ENCODE measurements at places on chromosomes 3 and 15. TPM values are rescaled to one million over a fixed set of nuclear protein-coding genes. Genes with fewer than 3 reads are reported as not detected.
A peak's percentile ranks its signal among the peaks of the same experiment; 100 is the strongest.

Gene SEMA3B
- polyA plus RNA-seq, result 100 TPM

Gene MEIS2
- 142 TPM for polyA plus RNA-seq

Gene POPDC2
- 6.2 TPM for polyA plus RNA-seq

Gene CCR3
- polyA plus RNA-seq, result not detected

Gene SYNPR
- polyA plus RNA-seq, result not detected

Gene APPL1
- 41.0 TPM for polyA plus RNA-seq

GRCh38 chr3:195692781-195693427, 27.9 kb upstream of the MUC20 start:
- DNase-seq, result no peak

GRCh38 chr3:168620854-168621253, 525.1 kb upstream of the GOLIM4 start:
- DNase-seq, result peak; percentile 5

- DNase-seq, result no peak
Measured at GRCh38 chr3:10770981-10771380, 45.0 kb upstream of the SLC6A11 start.

- DNase-seq, result no peak
Measured at GRCh38 chr3:141413391-141413790, 45.1 kb downstream of the ZBTB38 start.

DNA sequence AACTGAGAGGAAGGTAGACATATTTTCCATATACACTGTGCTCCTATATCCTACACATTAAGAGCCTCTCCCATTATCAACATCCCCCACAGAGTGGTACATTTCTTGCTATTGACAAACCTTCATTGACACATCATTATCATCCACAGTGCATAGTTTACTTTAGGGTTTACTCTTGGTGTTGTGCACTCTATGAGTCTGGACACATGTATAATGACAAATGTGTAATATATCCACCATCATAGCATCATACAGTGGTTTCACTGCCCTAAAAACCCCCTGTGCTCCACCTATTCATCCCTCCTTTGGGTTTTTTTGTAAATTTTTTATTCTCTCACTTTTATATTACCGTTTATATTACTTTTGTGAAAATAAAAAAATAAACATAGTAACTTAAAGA, 22.2 kb upstream of the CLDN18 start:
- no peak for DNase-seq

- DNase-seq, result no peak
Measured at GRCh38 chr3:11803977-11804892, 42.5 kb downstream of the TAMM41 start.

DNA sequence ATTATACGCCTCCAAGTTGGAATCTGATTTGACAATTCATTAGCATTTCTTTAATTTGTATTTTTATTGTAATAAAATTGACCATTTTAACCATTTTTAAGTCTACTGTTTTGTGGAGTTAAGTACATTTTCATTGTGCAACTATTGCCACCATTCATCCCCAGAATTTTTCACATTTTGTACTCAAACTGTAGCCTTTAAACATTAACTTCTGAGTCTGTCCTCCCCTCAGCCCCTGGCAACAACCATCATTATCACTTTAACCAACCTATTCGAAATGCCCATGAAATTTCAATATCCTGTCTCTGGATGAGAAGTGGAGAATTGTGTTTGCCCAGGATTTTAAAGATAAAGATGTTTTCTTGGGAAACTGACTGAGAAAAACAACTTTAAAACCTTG, 27.7 kb downstream of the IL1RAP start:
- DNase-seq, result no peak

DNA sequence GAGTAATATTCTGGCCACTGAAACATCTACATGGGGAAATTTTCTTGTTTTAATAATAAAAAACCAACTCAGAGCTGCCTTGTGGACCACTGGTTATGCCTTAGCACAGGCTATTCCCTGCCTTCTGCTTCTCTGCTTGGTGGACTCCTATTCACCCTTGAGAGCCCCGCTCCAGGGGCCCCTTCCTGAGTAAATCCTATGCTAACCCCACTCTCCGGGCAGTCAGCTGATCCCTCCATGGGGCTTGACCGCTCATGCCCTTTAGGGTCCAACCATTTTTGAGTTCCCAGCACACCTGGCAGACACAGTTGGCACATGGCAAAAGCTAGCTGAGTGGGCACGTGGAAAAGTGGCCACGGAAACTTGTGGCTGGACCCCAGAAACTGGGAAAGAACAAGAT, 38.2 kb downstream of the ATP2B2 start:
- DNase-seq, result no peak

- no peak for DNase-seq
Measured at GRCh38 chr15:85312486-85312885, 67.9 kb upstream of the AKAP13 start.

DNA sequence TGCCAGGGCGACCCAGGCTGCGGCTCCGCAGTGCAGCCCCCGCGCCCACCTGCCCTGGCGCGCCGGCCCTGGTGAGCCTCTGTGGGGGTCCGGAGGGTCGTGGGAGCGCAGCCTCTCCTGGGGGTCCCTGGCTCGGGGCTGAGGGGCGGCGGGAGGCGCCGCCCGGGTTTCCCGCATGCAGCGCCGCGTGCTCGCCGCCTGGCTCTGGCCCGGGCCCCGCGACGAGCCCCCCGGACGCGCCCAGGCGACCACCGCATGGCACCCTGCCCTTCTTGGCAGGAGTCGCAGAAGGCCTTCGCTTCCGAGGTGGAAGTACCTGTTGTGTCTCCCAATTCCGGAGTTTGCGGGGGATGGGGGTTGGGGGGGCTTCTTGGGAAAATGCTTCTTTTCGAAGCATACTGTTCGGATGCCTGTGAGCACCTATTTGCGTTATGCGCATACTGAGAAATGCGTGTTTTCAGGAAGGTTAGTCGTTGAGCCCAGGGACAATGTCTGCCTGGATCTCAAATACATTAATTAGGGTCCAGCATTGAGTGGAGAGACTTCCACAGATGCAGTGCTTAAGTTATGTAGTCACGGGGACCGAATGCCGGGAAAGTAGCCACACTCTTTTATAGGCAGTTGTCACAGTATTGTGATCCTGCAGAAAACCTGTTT, 1.3 kb downstream of the GABRA5 start:
- no peak for DNase-seq

DNA sequence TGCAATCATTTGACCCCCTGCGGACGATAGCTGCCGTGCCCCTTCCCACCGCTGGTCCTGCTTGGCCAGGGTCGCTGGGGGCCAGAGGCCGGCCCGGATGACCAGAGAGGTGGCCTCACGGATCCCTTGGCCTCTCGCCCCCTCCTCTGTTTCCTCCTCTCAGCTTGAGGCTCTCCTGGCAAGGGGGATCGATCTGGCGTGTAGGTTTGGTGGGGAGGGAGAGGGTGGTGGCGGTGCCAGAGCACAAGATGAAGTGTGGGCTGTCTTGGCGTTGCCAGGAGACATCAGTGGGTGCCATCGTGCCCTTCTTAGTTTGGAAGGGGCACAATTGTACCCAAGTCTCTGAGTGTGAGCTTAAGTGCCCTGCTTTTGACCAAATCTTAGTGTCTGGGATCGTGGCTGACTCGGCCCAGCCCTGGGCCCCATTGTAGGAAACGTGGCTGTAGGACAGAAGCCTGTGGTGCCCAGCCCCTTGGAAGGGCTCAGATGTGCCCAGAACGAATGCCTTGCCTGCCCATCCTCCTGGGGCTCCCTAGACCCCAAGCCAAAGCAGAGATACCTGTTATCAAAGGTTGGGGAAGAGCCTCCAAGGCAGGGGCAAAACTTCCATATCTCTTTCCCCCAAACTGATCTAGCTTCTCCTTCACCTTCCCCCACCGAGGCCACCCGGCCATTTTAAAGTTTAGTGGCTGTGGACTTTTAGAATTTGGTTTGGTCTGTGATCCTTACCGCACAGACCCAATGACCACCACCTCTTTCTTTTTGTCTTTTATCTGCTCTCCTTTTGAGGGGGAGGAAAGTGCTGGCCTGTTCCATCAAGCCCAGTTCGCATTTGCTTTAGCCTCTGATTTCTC, 14.4 kb downstream of the NR2F2 start:
- DNase-seq, result no peak

- DNase-seq, result no peak
Measured at GRCh38 chr3:39103324-39103693, 4.1 kb downstream of the GORASP1 start.

- no peak for DNase-seq
Measured at GRCh38 chr15:41966920-41967465, 5.4 kb downstream of the EHD4 start.

DNA sequence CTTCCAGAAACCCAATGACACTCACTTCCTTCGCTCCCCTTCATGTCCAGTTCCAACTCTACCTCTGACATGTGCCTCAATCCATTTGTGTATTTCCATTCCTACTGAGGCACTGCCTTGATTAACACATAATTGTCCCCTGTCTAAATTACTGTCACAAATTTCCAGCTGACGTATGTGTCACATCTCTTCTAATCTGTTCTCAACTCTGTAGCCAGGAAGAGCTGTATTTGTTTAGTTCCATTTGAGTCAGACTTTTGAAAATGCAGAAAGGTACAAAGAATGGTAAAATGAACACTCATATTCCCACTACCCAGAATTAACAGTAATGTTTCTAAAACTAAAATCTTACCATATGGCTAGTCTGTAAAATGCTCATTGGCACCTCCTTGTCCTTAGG, 299.0 kb upstream of the GADL1 start:
- DNase-seq, result no peak

DNA sequence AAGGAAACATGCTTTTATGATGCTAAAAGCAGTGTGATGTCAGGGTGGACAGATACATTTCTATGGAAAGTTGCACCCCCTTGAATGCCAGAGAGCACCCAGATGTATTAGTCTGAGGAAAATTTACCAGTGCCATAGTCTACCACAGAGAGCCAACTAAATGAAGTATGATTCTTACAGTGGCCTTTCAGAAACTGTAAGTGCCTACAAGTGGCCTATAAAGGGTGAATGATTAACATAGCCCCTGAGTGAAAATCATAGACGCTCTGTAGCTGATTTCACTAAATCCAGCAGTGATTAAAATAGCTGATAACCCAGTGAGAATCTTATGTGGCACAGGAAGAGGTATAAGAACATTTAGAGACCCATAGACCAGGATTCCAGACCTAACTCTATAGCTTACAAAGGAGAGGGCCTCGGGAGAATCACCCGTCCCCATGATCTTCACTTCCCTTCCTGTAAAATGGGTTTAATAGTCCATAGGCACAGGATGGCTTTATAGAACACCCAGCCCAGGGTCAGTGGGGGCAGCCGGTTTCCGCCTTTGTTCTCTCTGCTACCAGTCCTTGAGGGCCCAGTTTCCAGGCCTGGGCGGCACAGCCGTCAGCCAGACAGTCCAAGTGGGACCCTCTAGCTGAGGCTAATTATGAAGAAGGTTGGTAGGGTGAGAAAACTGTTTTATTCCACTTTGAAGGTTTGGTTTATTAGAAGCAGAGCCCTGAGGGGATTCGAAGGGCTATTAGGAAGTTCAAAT, 35.5 kb upstream of the CACNA2D3 start:
- DNase-seq, result no peak

- DNase-seq, result no peak
Measured at GRCh38 chr3:181103605-181104004, 114.1 kb upstream of the DNAJC19 start.

- no peak for DNase-seq
Measured at GRCh38 chr15:93253681-93254080, 164.7 kb upstream of the RGMA start.

DNA sequence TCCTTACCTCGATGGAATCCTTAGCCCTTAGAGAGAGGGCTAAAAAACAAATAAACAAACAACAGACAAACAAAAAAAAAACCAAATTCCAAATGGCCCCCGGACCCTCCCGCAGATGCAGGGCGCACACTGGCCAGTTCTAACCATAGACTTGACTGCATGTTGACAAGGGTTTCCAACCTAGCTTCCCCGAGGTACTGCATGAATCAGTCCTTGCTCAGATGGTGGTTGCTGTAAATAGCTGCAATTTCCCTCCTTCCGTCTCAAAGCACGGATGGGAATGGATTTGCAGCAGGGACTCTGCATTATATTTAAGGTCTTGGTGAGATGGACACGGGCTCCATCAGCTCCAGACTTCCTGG, 162.8 kb downstream of the CD47 start:
- no peak for DNase-seq
